Right atrium auricular region (tissue), 2 donors: ENCODE measurements at places on chromosomes 12 and 14. TPM values are rescaled to one million over a fixed set of nuclear protein-coding genes. Genes with fewer than 3 reads are reported as not detected.

- no peaks in the 10 kb centered on the region for H3K4me1 ChIP-seq
- no peak for DNase-seq
- H3K27me3 ChIP-seq: no peaks in the 10 kb centered on the region
- H3K4me3 ChIP-seq: no peak overlapping the region
Observed at GRCh38 chr12:94445662-94446061, 14.0 kb downstream of the CEP83 start.

GRCh38 chr12:76983420-76983819 is 81.9 kb downstream of the E2F7 start:
- no peaks in the 10 kb centered on the region for H3K4me1 ChIP-seq
- H3K27me3 ChIP-seq: no peaks in the 10 kb centered on the region
- H3K27ac ChIP-seq: no peak overlapping the region
- no peak overlapping the region for H3K4me3 ChIP-seq
- no peak for DNase-seq

- no peaks in the 10 kb centered on the region for H3K36me3 ChIP-seq
- DNase-seq: no peak
- H3K4me3 ChIP-seq: no peak overlapping the region
- H3K4me1 ChIP-seq: no peaks in the 10 kb centered on the region
Observed at GRCh38 chr12:80100591-80100990, 1.3 kb downstream of the OTOGL start.

GRCh38 chr14:65033181-65033580 is 46.5 kb downstream of the FNTB start:
- no peaks in the 10 kb centered on the region for H3K27me3 ChIP-seq
- no peak for DNase-seq
- H3K4me3 ChIP-seq: no peak overlapping the region
- no peak overlapping the region for H3K27ac ChIP-seq
- peaks cover 6% of the 10 kb centered on the region for H3K36me3 ChIP-seq

DNA sequence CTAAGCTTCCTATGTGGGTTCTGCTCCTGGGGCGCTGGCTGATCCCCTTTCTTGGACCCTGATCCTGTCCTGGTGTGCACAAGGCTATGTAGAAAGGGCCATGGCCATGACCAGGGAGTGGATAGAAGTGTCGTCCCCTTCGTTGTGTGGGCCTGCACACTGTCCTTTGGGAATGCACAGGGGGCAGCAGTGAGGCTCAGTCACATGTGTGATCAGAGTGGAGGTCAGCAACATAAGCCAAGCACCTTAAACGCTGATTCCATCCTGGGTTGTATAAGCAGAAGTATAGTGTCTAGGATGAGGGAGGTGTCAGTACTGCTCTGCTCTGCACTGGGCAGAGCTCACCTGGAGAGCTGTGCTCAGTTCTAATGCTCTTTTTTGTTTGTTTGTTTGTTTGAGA is 48.4 kb downstream of the ESRRB start:
- DNase-seq: no peak
- no peaks in the 10 kb centered on the region for H3K36me3 ChIP-seq
- H3K27me3 ChIP-seq: no peaks in the 10 kb centered on the region

GRCh38 chr14:37566811-37567371 is 28.2 kb downstream of the FOXA1 start:
- H3K4me1 ChIP-seq: no peaks in the 10 kb centered on the region
- no peak overlapping the region for H3K27ac ChIP-seq
- H3K36me3 ChIP-seq: no peaks in the 10 kb centered on the region
- H3K4me3 ChIP-seq: no peak overlapping the region

The KRT78 gene
- not detected for total RNA-seq
